Right cardiac atrium (tissue), 5 donors: ENCODE measurements at places on chromosomes 1 and 21.

GRCh38 chr21:46061518-46061917 lies 36.4 kb upstream of the COL6A2 start:
- no peak for DNase-seq

DNA sequence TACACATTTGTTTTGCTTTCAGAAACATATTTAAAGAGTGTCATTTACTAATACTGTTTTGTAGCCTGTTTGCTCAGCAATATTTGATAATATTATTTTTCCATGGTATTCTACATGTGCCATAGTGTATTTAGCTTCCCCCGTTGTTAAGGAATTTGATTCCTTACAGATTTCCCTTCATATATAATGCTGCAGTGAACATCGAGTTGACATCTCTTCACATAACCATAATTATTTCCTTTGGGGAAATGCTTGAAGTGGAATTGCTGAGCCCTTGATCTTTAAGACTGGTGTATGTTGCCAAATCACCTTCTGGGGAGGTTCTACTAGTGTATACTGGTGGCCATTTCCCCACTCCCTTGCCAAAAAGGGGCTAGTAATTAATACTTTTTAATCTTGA lies 42.6 kb downstream of the FAM163A start:
- DNase-seq, result no peak

- peak; percentile 80 for DNase-seq
Measured at GRCh38 chr1:58781541-58782177, 2.2 kb downstream of the JUN start.

- no peak for DNase-seq
Measured at GRCh38 chr1:209458921-209459320, 124.6 kb upstream of the CAMK1G start.

DNA sequence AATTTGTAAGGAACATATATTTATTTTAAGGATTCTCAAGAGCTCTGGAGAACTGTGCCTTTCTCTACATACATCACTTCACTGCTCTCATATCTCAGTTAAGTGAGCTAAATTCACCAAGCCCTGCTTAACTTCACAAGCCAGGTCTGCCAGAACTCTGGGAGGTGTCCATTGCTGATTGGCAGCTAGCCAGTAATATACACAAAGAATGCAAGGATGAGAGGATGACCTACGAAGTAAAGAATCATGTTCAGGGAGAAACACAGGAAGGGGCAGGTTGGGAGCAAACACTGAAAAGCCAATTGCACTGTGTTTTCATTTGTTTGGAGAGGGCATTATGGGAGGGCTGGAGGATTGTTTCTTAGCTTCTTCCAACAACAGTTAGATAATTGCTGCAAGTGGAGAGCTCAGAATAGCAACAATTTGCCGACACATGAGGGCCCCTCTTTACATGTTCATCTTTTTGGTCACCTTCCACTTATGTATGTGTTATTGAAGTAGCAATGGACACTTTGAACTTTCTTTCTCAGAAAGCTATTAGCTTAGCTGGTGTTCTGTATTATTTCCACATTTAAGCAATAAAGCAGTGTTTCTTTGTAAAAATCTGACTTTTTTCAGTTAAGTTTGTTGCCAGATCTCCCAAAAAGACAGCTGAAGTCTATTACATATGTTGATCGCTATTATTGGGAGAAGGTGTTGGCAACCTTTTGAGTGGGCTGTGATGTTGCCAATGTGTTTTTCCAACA lies 254.8 kb downstream of the LTN1 start:
- no peak for DNase-seq

DNA sequence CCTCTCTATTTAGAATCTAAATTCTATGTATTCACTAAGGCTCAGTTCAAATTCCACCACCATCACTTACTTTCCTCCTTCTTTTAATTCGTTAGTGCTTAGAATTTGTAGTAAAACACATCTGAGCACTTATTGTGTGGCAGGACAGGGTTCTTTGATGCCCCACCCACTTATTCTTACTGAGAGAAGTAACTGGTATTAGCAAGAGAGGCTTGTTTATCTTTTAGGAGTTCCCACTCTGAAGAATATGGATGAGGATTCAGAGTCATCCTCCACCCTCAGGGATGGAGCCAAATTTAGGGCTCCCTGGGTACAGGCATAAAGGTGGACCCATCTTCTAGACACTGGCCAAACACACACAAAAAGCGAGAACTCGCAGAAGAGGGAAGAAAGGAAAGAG lies 11.5 kb upstream of the TAF1A start:
- DNase-seq, result no peak

DNA sequence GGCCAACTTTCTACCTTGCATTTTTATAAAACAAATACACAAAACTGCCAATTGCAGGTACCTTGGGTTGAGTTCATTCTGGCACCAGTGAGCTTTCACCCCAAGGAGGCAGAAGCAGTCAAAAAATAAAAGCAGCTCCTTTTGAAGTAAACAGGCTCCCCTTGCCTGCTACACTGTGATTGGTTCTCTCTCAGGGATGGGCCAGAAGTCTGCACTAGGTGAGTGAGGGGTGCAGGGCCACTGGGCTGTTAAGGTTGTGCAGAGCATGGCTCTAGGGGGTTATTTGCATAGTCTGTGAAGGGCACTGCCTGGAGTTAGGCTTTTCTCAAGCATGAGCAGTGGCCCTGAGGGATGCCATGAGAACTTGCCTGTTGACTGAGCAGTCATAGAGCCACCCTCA lies 39.1 kb downstream of the AKNAD1 start:
- DNase-seq, result no peak

GRCh38 chr1:180291004-180291403 lies 60.9 kb downstream of the LHX4 start:
- no peak for DNase-seq

DNA sequence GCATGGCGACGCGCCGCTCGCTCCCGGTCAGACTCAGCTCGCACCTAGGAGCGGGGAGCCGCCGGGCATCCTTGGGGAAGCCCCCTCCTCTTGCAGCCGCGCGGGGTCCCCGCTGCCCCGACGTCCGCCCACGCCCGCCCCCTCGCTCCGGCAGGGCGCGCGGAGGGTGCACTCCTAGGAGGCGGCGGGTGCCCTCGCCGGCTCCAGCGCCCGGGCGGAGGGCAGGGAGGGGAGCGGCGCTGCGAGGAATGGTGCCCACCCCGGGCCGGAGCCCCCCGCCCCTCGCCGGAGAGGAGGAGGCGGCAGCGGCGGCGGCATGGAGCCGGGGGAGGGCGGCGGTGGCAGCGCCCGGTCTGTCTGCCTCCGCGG lies 488 bp downstream of the FAM78B start:
- DNase-seq, result no peak
